Melanocyte of skin (primary cell): ENCODE measurements at places on chromosomes 11 and 22. TPM values are rescaled to one million over a fixed set of nuclear protein-coding genes. Genes with fewer than 3 reads are reported as not detected.

The SPON1 gene
- total RNA-seq = 0.73 and 1.0 TPM in 2 replicates

The CD3G gene
- total RNA-seq = not detected in 2 replicates

The KBTBD3 gene
- total RNA-seq = 2.3 and 3.0 TPM in 2 replicates

The ARVCF gene
- 5.8 and 6.9 TPM in 2 replicates for total RNA-seq

The ACRV1 gene
- not detected in 2 replicates for total RNA-seq
